Mucosa of gallbladder (tissue), 1 donor: ENCODE measurements at places on chromosomes 1 and 21. TPM values are rescaled to one million over a fixed set of nuclear protein-coding genes. Genes with fewer than 3 reads are reported as not detected.
A peak's percentile ranks its signal among the peaks of the same experiment; 100 is the strongest.

DNA sequence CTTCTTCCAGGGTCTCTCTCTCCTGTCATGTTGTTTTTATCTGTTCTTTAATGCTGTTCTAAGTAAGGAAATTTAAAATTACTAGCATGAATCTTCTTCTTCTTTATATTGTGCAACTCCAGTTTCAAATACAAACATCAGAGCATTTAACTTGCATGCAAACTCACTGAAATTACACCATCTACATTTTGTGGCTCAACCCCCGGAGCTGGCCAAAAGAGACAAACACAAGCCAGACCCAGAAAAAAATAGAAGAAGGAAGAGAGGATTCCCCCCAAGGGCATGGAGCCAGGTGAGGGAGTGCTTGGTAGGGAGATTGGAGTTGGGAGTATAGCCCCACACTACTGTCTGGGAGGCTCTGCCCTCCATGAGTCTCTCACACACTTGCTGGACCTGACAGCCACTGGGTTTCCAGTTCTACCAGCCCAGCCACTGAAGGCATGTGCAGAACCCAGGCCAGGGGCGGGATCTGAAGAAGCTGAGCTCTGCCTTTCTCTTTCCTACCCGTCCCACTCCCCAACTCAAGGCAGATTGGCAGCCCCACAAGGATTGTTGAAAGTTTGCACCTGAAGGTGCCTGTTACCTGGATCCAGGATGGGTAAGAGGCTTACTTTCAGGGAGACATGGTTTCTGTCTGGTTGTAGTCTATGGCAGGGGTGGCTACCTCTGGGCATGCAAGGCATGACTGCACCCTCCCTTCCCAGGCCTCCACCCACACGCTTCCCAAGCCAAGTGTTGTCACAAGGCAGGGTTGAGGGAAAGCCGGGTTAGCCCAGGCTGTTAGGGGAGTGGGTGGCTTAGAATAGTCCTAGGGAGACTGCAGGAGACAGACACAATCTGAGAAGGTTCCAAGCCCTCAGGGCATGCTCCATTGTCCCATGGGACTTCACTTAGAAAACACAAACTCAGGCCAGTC, 297.2 kb downstream of the TGFB2 start:
- DNase-seq = no peak

GRCh38 chr1:18010945-18011344, 96.7 kb upstream of the IGSF21 start:
- no peak for DNase-seq

HRNR gene
- not detected for total RNA-seq

GRCh38 chr1:10514490-10515235, 39.9 kb downstream of the PEX14 start:
- DNase-seq = no peak

- DNase-seq = no peak
Measured at GRCh38 chr21:15077529-15078145, 12.8 kb upstream of the NRIP1 start.

DNA sequence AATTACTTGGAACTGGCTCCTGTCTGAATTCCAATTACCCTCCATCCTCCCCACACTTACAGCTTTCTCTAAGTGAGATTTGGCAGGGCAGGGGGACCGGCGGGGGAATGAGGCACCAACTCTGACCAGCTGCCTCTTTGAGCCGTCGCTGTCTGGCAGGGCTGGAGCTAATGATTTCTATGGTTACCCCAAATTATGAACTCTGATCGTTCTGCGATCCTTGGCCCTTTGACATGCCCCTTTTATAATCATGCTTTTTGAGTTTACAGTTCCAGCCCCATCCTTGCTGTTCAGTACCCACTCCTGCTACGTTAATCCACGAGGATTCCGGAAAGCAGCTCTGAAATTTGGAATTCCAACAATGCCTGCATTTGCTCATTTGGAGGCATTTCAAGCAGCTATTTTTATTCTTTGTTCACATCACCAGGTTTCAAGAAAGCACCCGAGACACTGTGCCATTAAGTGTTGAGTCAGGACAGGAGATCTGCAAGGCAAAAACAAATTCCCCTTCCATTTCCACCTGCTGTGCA, 54.6 kb upstream of the LBR start:
- DNase-seq = peak; percentile 13

GRCh38 chr1:233843525-233844204, 60.8 kb upstream of the SLC35F3 start:
- DNase-seq = no peak

GBP2 gene
- total RNA-seq = 67.8 TPM
